ENCODE measurements at places on chromosomes 5 and 9. TPM values are rescaled to one million over a fixed set of nuclear protein-coding genes. Genes with fewer than 3 reads are reported as not detected.

DNA sequence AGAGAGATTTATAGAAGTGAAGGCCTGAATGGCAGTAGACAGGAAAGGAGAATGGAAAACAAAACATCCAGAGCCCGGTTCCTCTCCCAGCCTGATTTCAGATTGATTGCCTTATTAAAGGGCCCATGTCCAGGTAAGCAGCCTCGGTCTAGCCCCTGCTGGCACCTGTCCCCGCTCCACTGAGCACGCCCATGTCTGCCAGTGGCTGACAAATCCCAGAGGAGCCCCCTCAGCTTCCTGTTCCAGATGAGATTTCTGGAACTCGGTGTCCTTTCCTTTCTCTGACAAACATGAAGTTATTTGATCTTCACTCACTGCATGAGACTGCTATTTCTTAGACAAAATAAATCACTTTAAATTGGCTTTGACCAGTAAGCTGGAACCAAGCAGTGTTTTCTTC, 187.0 kb upstream of the ADCY2 start:
- no peak for DNase-seq

GRCh38 chr5:126656401-126657007, 55.8 kb downstream of the PHAX start:
- no peak for DNase-seq

F12 gene
- total RNA-seq, result 15.3 TPM

PPP3R2 gene
- total RNA-seq, result not detected

C9orf153 gene
- total RNA-seq, result 0.23 TPM

Data from mucosa of gallbladder (tissue), 1 donor.